Keratinocyte (primary cell): ENCODE measurements at places on chromosomes 12 and 14. TPM values are rescaled to one million over a fixed set of nuclear protein-coding genes. Genes with fewer than 3 reads are reported as not detected.

EML5 gene
- polyA plus RNA-seq: 0.60 to 2.0 TPM (median 1.4 TPM) in 3 replicates

GRCh38 chr14:99215277-99215676 is 56.7 kb downstream of the BCL11B start:
- no peak for DNase-seq

MSRB3 gene
- 11.5 to 12.7 TPM (median 12.3 TPM) in 3 replicates for polyA plus RNA-seq

TSHR gene
- 0.03 TPM in 1 of 3 replicates, not detected in the others for polyA plus RNA-seq

GRCh38 chr14:51006781-51007211 is 62.5 kb upstream of the PYGL start:
- no peak for DNase-seq

GRCh38 chr14:77026930-77027537 is 1.5 kb downstream of the IRF2BPL start:
- DNase-seq: no peak

DNA sequence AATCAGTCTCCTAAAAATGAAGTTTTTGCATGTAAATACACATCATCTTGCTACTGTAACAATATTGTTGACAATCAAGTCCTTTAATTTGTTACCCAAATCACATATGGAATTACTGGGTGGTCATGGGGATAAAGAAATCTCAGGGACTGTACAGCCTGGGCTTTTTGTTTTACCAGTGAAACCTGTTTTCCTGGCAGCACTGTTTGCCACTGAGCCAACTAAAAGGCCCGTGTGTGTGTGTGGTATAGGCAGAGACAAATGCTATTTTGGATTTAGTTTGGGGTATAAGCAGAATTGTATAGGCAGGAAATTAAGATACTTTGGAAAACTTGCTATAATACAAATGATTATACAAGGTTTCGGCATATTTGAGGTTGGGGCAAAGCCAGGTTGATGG is 5.7 kb downstream of the NUP37 start:
- no peak for DNase-seq
